ENCODE measurements at places on chromosomes 16 and 17.

- no peak for DNase-seq
These were observed 13.9 kb downstream of the SOCS3 start for GRCh38 chr17:78345791-78346494.

- DNase-seq: no peak
These were observed 14.7 kb downstream of the C16orf96 start for GRCh38 chr16:4570688-4571321.

DNA sequence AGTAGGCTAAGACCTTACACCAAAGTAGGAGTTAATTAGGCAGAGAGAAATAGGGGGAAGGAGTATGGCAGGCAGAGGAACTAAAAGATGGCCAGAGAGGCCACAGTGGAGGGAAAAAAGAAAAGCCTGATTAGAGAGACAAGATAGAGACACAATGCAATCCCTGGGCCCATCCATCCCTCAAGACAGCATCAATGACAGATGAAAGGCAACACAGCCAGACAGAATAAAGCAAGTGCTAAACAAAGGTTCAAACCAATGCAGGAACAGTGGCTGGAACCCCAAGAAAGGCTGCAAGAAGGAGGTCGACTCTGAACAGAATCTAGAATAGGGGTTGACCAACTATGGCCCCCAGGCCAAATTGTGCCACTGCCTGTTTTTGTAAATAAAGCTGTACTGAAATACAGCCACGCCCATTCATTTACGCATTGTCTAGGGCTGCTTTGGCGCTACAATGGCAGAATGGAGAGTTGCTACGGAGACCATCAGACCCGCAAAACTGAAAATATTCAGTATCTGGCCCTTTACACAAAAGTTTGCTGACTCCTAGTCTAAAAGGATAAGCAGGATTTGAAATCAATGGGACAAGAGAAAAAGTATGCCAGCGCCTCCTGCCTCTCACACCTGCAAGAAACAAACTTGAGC lies 473.3 kb upstream of the PSMD7 start:
- no peak for DNase-seq

DNA sequence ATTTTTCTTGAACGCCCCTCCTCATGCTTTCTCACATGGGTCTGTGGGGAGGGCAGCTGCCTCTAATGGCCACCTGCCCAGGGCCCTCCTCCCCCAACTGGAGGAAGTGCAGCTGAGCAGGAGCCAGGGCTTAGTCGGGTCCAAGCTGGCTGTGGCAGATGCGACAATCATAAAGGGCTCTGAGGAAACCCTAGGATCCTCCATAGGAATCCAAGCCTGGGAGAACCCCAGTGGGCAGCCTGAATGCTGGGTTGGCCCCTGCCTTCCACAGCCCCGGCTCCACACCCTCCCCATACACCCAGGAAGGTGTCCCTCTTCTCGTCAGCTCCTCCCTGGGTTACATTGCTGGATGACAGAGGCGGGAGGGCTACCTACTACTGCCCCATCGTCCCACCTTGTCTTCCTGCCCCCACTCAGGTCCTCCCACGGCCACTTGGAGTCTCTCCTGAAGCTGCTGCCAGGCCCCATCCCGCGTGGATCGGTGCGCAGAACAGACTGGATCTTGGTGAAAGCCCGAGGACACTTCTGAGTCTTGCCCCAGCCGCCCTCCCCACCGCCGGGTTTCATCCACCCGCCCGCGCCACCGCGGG lies 15.6 kb upstream of the CBFB start:
- DNase-seq: no peak

DNA sequence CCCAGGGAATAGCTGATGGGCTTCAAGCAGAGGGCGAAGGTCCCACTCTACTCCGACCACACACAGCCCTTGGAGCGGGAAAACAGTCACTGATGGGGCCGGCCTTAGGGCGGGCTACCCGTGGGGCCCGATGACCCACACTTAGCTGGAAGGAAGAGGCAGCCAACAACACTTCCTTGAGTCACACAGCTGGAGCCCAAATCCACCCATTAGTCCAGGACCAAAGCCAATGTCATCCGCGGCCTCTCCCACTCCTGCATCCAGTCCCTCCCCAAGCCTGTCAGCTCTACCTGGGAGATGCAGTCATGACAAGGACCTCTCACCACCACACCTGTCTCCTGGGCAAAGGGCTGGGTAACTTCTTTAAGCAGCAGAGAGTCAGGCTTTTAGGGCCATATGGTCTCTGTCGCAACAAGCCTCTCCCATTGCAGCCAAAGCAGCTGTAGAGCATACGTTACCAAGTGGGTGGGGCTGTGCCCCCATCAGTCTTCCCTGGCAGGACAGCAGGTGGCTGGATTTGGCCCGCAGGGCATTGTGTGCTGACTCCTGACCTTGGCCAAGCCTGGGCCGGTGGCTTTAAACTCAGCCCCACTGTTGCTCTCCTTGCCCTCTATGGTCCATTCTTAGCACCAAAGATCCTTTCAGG lies 110.7 kb downstream of the SOCS1 start:
- no peak for DNase-seq

DNA sequence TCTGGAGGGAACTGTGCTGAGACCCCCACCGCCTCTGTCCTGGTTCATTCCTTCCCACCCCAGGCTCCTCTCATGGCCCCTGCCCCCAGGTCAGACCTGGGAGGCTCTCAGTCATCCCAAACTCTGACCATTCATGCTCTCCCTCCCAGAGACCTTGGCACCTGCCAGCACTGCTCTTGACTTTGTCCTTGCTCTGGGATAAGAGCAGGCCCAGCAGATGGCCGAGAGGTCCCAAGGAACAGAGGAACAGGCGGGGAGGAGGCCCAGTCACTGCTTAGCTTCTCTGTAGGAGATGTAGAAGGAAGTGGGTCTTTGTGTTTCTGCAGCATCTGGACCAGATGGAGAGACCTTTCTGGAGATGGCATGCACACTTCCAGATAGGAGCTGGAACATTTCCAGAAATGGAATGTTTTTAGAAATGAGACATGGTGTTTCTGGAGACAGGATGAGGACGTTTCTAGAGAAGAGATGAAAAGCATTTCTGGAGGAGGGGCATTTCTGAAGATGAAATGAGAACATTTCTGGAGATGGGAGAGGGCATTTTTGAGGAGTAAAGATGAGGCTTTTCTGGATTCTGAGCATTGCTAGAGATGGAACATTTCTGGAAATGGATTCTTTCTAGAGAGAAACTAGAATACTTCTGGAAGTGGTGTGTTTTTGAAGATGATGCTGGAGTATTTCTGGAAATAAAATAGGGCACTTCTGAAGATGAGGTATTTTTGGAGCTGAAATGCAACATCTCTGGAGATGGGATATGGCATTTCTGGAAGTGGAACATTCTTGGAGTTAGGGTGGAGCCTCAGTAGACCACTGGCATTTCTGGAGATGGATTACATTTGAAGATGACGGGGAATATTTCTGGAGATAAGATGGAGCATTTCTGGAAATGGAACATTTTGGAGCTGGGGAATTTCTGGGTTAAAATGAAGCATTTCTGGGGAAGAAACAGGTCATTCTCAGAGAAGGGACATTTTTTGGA lies 55.2 kb downstream of the RAI1 start:
- no peak for DNase-seq

All from B cell (primary cell).